ENCODE measurements at places on chromosomes 2 and 18. TPM values are rescaled to one million over a fixed set of nuclear protein-coding genes. Genes with fewer than 3 reads are reported as not detected.

Gene RPIA
- 16.0 TPM for polyA plus RNA-seq

Gene ZNF385B
- polyA plus RNA-seq: 2.4 TPM

Gene FBXO36
- polyA plus RNA-seq: 2.5 TPM

Gene TSPYL6
- polyA plus RNA-seq: not detected

Gene TTC27
- polyA plus RNA-seq: 4.6 TPM
